ENCODE measurements at places on chromosomes 3 and 15.

DNA sequence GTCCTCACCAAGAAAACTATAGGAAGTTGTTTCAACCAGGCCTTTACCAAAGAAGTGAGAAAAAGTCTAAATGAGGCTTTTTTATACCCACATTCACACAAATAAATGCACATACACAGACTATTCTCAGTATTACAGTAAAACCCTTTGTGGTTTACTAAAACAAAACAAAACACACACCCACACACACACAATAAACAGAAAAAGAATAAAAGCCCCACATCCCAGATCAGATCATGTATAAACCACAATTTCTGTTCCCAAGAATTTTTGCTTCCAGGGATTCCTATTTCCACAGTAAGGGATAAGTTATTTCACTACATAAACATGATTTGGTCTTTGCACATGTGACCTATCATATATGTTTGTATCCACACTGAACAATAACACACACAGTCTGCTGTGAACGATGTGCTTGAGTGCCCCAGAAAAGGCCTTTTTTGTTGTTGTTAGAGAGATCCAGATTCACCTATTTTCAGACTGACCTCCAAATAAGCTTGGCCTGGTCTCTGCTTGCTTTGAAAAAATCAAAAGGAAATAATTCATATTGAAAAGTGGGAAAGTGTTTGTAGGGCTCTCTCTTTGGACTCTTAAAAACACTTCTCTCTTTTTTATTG lies 283.4 kb upstream of the ATP11B start:
- no peak for DNase-seq

DNA sequence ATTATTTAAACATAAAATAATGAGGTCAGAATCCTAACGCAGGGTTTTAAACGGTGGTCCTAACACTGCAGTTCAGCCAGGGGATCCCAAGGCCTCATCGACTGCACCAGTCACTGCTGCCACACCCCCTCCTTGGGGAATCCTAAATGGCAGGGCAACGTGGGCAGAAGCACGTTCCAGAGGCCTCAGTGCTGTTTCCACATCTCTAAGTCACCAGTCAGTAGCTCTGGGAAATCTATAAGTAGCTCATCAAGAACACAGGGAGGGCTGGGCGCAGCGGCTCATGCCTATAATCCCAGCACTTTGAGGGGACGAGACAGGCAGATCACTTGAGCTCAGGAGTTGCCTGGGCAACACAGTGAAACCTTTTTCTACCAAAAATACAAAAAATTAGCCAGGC lies 47.5 kb downstream of the PRTG start:
- DNase-seq: no peak

- DNase-seq: no peak
Measured at GRCh38 chr3:174581558-174581957, 277.6 kb upstream of the NAALADL2 start.

DNA sequence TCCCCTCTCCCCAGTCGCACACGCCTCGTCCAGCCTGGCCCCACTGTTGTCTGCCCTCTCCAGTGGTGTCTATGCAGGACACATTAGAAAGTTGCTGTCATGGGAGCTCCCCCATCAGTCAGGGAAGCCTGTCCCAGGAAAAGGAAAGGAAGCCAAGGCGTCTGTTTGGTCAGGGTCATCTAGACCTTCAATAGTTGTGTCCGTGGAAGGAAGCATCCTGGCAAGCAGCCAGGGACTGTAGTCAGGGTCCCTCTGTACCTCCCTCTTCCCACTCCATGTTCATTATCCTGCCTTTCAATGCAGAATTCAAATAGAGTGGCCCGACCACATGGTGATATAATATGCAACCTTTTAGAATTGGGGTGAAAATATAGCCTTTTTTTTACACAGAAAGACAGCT lies 60.7 kb upstream of the RAB6B start:
- no peak for DNase-seq

GRCh38 chr15:65286704-65287519 lies at the start of gene PARP16:
PARP16 (minus strand) TSS chr15:65286883; CDS start chr15:65286426, 457 bp downstream.
- DNase-seq: peak; percentile 76

DNA sequence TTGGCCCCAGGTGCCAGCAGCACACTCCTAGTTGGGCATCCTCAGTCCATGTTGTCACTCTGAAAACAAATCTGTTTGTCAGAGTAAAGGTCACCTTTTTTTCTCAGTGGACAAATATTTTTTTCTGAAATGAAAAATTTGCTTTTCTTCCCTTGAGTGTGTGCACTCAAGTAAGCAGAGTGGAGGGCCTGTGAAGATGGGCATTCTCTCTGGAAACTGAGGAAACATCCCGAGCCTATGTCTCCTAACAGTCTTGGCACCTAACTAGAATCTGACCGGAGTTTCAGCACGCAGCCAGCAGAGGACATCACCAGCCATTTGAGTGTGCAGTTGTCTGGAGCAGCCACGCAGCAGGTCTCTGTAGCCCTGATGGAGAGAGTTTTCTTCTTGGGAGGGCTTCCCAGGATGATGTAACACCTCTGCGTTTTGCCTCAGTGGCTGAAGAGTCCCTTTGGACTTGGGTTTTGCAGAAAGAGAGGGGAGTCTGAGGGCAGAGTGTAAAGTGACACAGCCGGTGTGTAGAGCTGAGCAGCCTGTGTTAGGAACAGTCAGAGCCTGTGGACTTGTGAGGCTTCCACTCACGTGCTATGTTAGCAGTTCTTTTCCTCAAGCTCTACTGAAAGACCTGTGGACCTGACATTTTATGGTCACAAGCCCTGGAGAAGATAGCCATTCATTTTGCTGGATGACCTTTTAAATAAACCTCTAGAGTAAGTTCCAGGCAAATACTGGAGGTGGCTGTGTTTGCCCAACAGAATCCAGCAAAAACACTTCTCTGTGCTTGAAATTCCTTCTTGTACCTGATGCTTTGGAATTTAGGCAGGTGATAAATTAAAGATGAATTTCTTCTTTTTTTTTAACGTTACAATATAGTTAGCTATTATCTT lies 51.6 kb downstream of the ABHD2 start:
- no peak for DNase-seq

DNA sequence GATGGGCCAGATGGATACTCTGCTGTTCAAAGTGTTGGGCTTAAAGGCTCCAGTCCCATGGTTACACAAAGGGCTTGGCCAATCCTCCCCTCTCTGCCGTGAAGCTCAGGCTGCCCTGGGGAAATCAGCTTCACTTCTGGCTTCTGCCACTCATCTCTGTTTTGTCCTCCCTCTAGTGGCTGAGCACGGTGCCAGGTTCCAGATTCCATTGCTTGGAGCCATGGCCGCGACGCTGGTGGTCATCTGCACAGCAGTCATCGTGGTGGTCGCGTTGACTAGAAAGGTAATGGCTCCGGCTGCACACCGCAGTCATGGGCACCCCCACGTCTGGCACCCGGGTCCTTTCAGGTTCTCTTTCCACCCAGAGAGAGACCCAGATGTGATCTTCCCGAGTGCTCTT lies 5.6 kb downstream of the TIGIT start:
- DNase-seq: no peak

All from right renal pelvis (tissue), 4 donors.